ENCODE measurements at places on chromosomes 1 and 21.

DNA sequence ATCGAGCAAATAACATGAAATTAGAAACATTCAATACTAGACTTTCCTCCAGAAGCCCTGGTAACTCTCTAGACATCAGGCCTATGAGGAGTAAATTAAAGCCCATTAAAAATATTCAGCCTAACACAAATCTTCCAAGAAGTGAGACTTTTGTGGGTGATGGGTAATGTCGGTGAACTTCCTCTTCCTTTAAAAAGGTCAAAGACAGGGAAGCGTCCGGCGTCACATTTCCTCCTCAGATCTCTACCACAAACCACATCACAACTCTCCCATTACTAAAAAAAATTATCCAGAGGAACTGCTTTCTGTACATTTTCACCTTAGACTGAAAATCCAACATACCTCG, 1.4 kb downstream of the EIF4G3 start:
- DNase-seq, result no peak

DNA sequence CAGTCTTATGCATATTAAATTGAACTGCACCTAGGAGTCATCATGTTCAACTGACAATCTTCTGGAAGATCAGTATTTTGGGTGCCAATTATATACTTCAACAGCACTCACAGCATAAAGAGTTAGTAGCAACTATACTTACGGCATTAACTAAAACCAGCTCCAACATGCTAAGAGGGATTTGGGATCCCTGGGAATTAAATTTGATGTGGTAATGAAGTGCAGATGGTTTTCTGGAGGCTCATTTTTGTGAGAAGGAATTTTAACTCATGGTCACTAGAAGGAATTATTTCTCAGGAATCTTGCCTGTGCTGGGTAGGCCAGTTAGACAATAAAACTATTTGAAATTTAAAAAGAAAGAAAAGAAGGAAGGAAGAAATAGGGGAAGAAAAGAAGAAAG, 18.3 kb downstream of the IFI44 start:
- DNase-seq, result no peak

DNA sequence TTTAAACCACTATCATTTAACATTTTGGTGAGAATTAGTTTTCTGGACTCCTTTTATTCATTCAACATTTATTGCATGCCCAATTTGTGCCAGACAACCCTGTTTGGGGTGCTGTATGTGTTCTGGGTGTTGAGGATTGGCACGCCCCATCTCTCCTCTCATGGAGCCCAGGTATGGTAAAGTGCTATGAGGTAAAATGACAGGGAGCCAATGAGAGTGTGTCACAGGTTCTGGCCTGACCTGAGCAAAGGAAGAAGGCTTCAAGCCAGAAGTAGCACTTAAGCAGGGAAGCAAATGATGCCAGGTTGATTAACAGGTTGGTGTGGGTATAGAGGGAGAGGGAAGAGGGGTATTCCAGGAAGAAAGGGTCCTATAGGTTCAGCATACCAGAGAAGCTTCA, 21.1 kb upstream of the SLC22A15 start:
- no peak for DNase-seq

GRCh38 chr1:209048941-209049669, 534.4 kb upstream of the CAMK1G start:
- no peak for DNase-seq

DNA sequence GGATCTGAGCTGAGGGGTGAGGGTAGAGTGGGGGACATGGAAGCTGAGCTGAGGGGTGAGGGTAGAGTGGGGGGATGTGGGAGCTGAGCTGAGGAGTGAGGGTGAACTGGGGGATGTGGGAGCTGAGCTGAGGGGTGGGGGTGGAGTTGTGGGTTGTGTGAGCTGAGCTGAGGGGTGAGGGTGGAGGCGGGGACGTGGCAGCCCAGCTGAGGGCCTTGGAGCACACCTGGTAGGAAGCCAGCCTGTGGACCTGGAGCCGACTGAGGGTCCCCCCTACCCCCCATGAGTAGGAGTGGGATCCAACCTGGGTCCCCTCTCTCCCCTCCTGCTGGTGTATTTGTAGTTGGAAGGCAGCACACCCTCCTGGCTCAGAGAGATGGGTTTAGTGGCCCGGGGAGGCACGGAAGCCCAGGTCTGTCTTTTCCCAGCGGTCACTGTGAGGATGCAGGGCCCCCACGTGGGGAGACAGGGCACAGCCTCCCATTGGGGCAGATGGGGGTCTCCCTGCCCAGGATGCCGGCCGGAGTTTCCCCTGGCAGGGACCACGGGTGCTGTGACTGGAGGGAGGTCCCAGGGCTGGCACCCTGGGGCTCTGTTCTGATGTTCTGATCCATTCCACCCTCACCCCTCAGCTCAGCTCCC, 13.2 kb upstream of the NPHP4 start:
- no peak for DNase-seq

- no peak for DNase-seq
These were observed 41.1 kb downstream of the NGF start for GRCh38 chr1:115296981-115297380.

- DNase-seq, result no peak
These were observed 85.1 kb downstream of the BCAR3 start for GRCh38 chr1:93596329-93597089.

DNA sequence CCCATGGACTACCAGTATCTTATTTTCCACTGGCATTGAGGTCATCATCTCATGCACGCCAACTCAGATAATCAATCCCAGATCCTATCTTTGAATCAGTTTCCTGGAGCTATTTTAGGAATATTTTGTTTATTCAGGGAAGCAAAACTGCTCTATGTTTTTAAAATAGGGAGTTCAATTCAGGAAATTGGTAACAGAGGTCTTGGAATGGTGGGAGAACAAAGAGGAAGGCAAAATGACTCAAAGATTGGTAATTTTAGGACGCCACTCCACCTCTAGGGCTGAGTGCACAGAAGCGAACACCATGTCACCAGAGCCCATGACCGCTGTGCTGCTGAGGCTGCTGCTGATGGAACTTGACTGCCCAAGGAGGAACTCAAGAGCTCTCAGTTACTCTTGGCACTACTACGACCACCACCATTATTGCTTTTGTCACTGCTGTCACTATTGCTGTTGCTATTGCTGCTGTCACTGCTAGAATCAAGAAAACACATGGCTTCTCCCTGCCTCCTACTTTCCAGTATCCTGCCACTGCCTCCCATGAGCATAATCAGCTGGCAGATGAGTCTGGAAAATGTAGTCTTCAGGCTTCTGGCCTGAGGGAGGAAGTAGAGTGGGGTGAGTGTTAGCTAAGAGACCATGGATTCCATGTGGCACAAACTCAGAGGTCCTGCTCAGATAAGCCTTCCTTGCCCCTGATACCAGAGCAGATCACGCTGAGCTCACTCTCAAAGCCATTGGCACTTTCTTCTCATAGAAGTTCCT, 71.6 kb upstream of the CNIH3 start:
- DNase-seq, result no peak

- DNase-seq, result no peak
These were observed 20.3 kb upstream of the LAPTM5 start for GRCh38 chr1:30777904-30778153.

GRCh38 chr1:72060466-72061245, 221.7 kb downstream of the NEGR1 start:
- no peak for DNase-seq

GRCh38 chr1:2384941-2385481, 6.3 kb downstream of the MORN1 start:
- no peak for DNase-seq

- DNase-seq, result no peak
These were observed 16.1 kb downstream of the PRRC2C start for GRCh38 chr1:171501305-171502024.

DNA sequence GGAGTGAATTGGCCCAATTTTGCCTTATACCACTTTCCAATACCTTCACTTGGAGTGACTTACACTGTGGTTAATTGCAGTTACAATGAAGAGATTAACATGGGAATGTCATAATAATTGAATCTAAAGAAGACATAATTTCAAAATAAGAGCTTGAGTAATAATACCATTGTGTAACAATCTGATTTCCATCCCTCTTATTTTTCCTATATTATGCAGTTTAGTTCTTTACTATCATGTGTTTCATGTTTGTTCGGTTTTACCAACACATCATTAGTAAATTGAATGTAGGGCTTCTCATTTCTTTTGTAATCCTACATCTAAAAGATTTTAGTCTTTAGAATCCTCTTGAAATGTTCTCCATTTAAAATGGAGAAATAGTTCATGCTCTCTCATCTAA, 19.2 kb upstream of the XPR1 start:
- DNase-seq, result no peak

GRCh38 chr1:59769736-59770095, 45.0 kb upstream of the HOOK1 start:
- no peak for DNase-seq

- DNase-seq, result no peak
These were observed 30.8 kb upstream of the TP53BP2 start for GRCh38 chr1:223876590-223876989.

- DNase-seq, result no peak
These were observed 45.6 kb downstream of the CHAF1B start for GRCh38 chr21:36430841-36431240.

- DNase-seq, result no peak
These were observed 17.4 kb downstream of the TNFRSF1B start for GRCh38 chr1:12184008-12184681.

DNA sequence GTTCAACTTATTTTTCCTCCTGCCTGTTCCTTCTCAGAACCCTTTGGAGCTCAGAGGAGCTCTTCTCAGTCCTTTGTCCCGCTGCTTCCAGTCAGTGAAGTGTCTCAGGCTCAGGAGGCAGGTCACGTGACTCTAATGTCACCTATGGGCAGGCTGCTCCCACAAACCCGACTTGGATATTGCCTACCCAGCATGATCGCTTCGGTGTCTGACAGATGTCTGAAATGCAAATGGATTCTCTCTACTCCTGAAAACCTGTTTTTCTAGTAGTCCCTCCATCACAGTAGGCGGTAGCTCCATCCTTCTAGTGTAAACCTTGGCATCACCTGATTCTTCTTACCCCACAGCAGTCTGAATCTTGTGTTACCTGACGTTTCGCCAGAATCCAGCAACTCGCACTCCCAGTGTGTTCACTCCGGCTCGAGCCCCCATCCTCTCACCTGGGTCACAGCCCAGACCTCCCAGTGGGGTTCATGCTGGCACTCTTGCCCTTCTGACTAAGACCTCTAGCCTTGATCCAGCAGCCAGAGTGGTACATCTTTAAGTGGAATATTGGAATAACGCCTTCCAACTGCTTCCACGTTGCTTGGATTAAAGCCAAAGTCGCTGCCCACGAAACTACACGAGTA, 5.4 kb downstream of the PADI6 start:
- no peak for DNase-seq

- no peak for DNase-seq
These were observed 14.9 kb upstream of the CD247 start for GRCh38 chr1:167532964-167533824.

DNA sequence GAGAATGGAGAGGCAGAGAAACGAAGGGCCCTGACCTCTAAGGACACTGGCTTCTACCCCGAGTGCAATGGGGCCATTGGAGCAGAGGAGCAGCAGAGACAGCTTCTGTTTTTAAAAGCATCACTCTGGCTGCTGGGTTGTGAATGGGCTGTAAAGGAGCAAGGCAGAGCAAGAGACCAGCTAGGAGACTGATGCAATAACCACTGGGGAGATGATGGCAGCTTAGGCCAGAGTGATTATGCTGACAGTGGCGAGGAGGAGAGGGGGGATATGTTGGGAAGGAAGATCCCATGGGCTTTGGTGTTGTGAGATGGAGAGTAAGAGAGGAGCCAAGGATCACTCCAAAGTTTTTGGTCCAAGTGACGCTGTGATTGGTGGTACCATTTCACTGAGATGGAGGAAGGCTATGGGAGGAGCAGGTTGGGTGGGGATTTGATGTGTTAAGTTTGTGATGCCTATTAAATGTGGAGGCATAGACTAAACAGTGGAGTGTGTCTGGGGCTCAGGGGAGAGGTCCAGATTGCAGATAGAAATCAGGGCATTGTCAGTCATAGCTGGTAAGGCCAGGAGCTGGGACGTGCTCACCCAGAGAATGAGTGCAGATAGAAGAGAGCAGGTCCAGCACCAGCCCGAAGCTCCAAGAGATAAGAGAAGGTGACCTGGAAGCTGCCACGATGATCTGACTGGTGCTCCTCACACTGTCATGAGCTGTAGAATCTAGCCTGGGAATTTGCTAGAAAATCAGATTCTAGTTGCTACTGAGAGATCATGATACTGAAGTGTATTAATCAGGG, 11.0 kb downstream of the TRAF5 start:
- no peak for DNase-seq

DNA sequence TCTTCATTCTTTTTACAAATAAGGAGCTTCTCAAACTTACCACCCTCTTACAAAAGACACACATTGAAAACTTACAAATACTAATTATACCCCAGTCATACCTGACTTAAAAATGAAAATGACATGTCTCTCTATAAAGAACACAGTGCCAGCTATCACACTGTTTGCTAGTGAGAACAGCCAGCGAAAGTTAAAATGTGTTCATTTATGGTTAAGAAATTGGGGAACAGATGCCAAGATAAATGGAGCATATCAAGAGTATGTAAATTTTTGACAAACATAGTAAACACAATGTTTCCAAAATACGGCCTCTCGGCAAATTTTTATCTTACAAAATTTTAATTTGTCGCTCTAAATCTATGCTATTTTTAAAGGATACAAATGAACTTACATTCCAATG, 1422.9 kb downstream of the KCNT2 start:
- no peak for DNase-seq

GRCh38 chr1:203306965-203307541, 1.7 kb downstream of the BTG2 start:
- no peak for DNase-seq

GRCh38 chr1:27145934-27146354, 9.0 kb downstream of the SLC9A1 start:
- DNase-seq, result no peak

DNA sequence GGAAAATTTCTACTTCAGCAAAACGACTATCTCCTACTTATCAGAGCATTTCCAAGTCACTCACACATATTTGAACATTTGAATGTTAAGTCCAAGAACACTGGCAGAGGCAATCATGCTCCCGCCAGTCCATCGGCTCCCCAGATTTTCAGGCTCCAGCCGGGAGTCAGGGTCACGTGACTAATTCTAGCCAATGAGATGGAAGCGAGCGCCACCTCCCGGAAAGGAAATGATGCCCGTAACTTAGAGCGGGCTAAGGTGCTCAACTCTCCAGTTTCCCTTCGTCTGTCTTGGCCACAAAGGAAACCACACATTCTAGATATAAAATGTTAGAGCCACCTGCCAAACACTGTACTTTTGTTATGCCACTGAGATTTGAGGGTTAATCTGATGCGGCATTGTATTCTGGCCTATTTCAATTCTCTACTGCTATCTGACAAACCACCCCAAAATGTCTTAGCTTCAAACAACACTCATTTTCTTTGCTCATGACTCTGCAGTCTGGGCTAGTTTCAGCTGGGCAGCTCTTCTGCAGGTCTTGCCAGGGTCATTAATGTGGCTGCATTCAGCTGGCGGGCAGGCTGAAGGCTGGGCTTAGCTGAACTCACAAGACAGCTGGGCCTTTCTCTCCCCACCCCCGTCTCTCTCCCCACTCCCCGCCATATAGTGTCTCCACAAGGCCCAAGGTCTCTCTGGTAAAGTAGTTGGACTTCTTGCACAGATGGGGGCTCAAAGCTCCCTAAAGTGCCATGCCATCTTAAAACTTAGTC, 16.5 kb upstream of the LHX4 start:
- no peak for DNase-seq

- no peak for DNase-seq
These were observed 118.8 kb downstream of the BRINP2 start for GRCh38 chr1:177289532-177289931.
